MCF 10A (cell line): ENCODE measurements at places on chromosomes 6 and 20.

DNA sequence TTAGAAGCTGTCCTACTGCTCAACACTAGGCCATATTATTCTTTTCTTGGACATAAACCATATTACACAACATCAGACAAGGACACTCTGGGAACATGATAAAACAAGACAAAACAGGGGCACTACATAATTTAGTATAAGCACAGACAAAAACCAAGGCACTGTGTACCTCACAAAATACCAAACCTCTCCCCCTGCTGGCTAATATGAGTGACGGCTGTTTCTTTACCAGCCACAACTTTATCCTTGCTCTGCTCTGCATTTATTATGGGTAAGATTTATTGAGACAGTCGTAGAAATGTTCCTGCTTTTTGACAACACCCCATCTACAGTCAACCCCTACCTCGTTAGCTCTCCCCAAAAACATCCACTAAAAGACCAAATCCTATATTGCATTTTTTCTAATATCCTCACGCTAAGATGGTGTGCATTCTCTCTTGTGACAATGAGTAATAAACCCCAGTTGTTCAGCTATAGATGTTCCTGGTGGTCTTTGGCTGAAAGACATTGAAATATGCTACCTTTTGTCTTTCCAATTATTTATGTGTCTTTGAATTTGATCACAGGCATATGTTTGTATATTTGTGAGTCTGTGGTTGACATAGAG lies 23.8 kb upstream of the POLR1H start:
- peak; percentile 45 for DNase-seq

GRCh38 chr6:30613251-30614043 lies 3.6 kb downstream of the PPP1R10 start:
- DNase-seq, result peak; percentile 27

- peak; percentile 25 for DNase-seq
These were observed 10.1 kb upstream of the HDAC2 start for GRCh38 chr6:113980937-113981554.

DNA sequence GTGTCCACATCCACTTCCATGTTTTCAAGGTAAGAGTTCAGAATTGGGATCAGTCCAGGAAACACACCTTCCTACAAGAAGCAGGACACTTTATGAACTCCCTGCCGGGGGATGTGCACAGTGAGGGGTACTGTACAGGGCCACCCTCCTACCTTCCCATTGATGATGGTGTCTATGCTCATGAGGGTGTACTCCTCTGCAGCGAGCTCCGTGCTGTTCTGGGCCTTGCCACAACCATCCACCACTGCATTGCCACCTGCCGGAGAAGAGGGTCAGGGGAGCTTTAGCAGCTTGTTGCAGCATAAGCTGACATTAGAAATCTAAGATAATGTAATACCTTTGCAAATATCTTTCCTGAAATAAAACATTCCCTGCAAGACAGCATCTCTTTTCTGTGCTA lies 44.8 kb downstream of the GCLC start:
- no peak for DNase-seq

GRCh38 chr6:160139420-160139851 lies 17.8 kb downstream of the SLC22A1 start:
- peak; percentile 91 for DNase-seq

GRCh38 chr6:22073516-22074198 lies 223.2 kb downstream of the PRL start:
- no peak for DNase-seq

GRCh38 chr6:137089305-137089704 lies 44.5 kb upstream of the IL20RA start:
- no peak for DNase-seq

- peak; percentile 23 for DNase-seq
These were observed 71.2 kb downstream of the KIAA0319 start for GRCh38 chr6:24574809-24575208.

GRCh38 chr20:54294094-54294493 lies 86.2 kb downstream of the PFDN4 start:
- no peak for DNase-seq

GRCh38 chr6:14622085-14622484 lies 504.5 kb downstream of the CD83 start:
- DNase-seq, result no peak

GRCh38 chr20:571754-572441 lies 28.3 kb upstream of the CSNK2A1 start:
- no peak for DNase-seq

DNA sequence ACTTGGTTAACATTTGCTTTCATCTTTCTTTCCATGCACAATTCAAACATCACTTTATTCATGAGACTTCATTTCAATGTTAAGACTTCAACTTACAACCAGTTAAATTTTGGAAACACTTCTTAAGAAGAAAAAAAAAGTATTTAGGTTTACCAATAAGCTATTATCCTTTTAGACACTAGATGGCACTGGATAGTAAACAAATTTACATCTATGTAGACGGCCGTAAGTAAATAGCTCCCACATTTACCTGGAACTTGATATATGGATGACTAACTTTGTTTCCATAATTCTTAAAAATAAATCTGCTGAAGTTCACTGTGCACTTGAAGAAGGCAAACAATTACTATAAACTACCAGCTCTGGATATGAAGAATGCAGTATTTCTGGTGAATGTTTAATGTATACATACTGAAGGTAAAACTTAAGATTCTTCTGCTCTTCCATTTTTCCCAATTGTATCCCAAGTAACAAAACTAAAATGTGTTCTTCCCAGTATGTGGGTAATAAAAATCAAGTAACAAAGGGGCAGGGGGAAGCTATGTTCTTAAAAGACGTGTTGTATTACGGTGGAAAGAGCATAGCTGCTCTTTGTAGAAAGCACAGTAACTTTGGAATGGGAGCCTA lies 130.6 kb upstream of the C6orf118 start:
- peak; percentile 54 for DNase-seq

- no peak for DNase-seq
These were observed 27.5 kb downstream of the CAPN11 start for GRCh38 chr6:44185953-44186634.

DNA sequence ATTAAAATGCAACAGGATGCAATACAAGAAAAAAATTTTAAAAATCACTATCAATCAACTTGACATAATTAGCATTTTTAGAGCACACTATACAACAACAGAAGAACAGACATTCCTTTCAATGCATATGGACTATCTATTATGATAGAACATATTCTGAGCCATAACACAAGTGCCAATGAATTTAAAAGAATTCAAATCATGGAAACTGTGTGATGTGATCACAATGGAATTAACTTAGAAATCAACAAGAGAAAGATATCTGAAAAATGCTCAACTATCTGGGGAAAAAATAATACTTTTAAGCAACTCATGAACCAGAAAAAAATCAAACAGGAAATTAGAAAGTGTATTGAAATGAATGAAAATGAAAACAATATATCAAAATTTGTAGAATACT lies 106.3 kb downstream of the ADTRP start:
- DNase-seq, result no peak
